ENCODE measurements at places on chromosomes 5 and 9.

- no peak for DNase-seq
Observed at GRCh38 chr9:136604823-136605525, 57.7 kb upstream of the EGFL7 start.

DNA sequence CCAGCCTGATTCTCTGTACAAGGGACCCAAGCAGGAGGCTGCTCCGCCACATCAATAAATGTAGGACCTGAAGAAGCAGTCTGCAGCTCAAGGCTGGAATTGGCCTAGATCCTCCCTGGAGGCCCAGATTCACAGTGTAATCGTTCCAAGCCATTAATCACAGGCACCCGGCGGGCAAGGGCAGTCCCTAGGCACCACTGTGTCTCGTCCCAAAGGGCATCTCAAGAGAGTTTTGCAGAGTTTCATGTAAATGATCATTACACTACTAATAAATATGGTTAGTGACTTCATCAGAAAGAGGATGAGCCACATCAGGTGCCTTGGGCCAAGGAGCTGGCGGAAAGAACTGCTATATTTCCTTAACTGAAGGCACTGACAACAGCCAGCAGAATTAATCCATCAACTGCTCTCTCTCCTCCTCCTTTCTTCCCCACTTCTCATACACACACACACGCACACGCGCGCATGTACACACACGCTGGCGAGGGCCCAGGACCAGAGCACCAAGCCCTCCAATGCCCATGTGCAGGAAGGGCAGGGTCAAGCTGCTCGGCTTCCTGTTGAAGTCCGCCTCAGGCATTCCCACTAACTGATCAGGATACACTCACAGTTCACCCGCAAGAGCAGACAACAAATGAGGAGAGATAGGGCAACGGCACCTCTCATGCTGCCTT is 33.9 kb downstream of the GNAQ start:
- no peak for DNase-seq

DNA sequence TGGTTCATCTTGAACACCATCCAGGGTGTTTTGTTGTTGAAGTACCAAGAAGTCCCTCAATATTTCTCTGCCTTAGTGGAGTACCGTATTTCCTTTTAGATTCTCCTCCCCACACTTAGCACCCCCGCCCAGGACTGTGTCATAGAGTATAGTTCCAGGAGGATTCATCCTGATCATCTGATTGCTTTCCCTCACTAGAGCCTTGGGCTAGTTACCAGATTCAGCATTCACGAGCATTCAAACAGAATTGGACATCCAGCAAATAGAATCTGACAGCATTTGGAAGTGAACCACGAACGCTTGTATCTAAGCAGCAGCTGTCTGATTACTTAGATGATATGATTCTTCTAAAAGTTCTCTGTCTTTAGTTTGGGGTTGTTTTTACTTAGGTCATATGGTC is 248.1 kb upstream of the TAS2R1 start:
- no peak for DNase-seq

GRCh38 chr5:90558344-90559192 is at the start of gene ADGRV1:
ADGRV1 (plus strand) TSS chr5:90558797; CDS start chr5:90558896, 99 bp downstream.
- DNase-seq, result no peak

DNA sequence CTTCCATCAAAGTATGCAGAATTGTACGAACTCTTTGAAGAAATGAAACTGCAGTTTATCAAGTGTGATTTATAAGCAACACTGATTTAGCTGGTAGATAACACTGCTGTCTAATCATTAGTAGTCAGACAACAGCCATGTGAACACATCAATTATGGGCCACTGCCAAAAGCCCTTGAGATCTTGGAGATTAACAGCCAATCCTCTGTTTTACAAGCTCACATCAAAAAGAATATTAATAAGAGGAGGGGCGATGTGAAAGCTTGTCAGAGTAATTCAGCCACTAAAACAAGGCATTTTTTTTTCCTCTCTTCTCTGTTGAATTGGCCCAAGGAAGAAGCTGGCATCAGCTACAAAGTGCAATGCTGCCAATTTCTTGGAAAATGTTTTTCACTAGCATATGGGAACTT is 28.1 kb downstream of the ZNF608 start:
- DNase-seq, result no peak

GRCh38 chr5:18800293-18801025 is 1166.2 kb downstream of the TAF11L14 start:
- no peak for DNase-seq

All from activated naive CD8-positive, alpha-beta T cell treated with anti-CD3 and anti-CD28 coated beads, Interleukin-2, amount 50 U/mL, for 16 hours (primary cell).